T-helper 22 cell (primary cell): ENCODE measurements at places on chromosomes 13 and 19.
A peak's percentile ranks its signal among the peaks of the same experiment; 100 is the strongest.

- no peak for DNase-seq
These were observed 45.3 kb downstream of the SLC7A9 start for GRCh38 chr19:32824191-32824751.

DNA sequence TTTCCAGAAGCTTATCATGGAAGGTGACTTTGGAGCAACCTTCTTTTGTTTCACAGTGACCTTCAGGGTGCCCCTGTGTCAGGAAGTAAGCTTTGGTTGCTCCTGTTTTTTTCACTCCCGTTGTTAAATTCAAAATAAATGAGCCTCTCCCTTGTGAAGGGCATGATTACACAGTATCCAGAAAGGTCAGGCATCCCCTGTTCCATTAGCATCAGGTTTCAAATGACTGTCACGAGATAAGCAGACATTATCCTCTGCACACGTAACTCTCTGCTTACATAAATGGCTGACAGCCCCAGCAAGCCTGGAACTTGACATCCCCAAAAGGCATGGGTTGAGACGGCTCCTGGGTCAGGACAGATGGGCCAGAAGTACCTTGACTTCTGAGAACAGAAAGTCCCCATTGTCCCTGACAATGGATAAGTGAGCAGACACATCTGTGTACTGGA, 52.0 kb downstream of the RAB20 start:
- DNase-seq, result no peak

GRCh38 chr19:7925171-7925851, 624 bp downstream of the CTXN1 start:
- peak; percentile 46 for DNase-seq

DNA sequence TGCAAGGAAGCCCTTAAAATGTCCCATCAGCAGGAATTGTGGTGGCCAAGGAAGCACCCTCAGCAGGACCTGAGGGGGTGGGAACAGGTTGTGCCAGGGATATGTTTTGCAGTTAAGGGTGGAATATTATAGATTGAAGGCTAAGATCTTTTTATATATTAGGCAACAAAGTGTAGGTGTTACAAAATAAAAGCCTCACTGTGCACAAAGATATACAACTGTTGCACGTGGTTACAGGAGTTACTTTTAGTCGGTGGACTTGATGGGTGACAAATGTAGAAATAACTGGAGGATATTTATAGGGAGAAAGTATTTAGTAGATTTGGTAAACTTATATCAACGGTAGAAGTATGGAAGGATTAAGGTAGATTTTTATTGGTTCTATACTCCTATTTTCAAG, 35.1 kb downstream of the TBC1D4 start:
- DNase-seq, result no peak

GRCh38 chr19:3862826-3863500, 5.9 kb downstream of the ZFR2 start:
- no peak for DNase-seq

GRCh38 chr13:48909056-48909389, 66.7 kb upstream of the FNDC3A start:
- DNase-seq, result no peak

DNA sequence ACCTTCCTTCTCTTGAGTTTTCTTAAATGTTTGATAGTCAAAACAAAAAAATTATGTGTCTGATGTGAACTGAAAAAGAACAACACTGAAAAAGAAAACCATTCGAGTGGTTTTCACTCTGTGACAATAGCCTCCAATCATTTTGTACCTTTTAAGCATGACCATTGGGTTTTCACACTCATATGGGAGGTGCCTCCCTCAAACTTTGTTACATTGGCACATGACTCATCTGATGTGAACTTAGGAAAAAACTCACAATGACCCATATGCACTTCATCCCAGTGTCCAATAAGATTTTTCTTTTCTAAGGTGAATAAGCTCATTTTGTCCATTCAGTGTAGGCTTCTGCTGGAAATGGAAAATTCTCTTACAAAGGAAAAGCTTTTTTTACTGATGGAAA, 66.6 kb upstream of the XPO4 start:
- DNase-seq, result no peak

DNA sequence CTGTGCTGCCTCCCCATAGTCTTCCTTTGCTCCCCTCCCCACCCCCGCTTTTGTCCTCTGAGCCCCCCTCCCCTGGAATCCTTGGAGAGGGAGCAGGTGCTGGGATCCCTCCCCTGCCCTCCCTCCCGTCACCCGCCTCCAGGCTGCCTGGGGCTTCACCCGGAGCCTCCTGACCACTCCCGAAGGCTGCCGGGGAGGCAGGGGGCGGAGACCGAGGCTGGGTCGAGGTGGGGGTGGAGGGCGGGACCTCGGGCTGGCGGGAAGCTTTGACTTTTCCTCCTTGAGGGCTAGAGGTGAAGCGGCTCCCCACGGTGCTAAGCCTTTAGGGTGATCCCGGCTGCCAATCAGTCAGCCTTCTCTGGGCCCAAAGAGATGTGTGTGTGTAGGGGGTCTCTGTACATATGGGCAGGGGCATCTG, 1.5 kb downstream of the KMT5C start:
- peak; percentile 40 for DNase-seq

DNA sequence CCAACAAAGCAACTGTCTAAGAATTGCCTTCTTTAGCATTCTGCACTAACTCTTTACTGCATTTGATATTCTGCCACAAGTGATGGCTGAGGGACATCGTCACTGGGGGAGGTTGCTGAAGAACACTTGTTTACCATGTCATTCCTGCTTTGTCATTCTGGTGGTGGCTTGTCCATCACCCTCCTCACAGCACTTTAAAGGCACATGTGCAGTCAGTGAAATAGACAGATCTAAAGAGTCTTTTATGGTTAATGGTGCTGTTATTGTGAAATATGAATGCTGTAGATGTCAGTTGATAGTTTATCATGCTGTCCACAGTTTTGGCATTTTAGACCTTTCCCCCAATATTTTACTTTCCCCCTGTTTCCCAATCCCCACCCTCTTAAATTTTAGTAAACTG, 120.9 kb upstream of the TSC22D1 start:
- no peak for DNase-seq

GRCh38 chr13:109509154-109509900, 277.1 kb downstream of the IRS2 start:
- DNase-seq, result no peak

- no peak for DNase-seq
These were observed 35.1 kb downstream of the ATP4B start for GRCh38 chr13:113622791-113623490.
